NCI-H1417 treated with DMSO at 0.1 percent for 48 hours (cell line): ENCODE measurements at places on chromosomes 4 and X.

DNA sequence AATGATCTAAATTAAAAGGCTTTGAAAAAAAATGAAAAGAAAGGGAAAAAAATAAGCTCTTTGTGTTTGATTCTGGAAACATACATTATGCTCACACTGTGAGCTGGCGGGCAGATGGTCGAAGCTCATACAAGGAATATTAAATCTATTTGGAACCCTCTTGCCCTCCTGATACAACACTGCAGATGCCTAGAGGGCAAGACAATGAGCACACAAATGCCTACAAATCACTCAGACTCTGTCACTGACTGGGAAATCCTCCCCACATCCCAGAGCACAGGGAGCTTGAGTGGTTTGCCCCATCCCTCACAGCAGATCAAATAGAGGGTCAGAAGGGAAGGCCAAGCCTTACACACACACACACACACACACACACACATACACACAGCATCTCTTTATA, 320.4 kb downstream of the HNRNPD start:
- peak; percentile 69 for DNase-seq

- DNase-seq = no peak
These were observed 65.4 kb downstream of the TMEM150C start for GRCh38 chr4:82496349-82496748.

- no peak for DNase-seq
These were observed 12.2 kb downstream of the NOCT start for GRCh38 chr4:139027776-139028175.

- DNase-seq = no peak
These were observed 1.4 kb downstream of the PDZD4 start for GRCh38 chrX:153828723-153829548.
